CD4-positive, CD25-positive, alpha-beta regulatory T cell (primary cell): ENCODE measurements at places on chromosomes 12 and 14. TPM values are rescaled to one million over a fixed set of nuclear protein-coding genes. Genes with fewer than 3 reads are reported as not detected.
A peak's percentile ranks its signal among the peaks of the same experiment; 100 is the strongest.

SLC17A8 gene
- not detected for total RNA-seq

PIP4K2C gene
- 35.8 TPM for total RNA-seq

TGM1 gene
- 4.0 TPM for total RNA-seq

TUBA1B gene
- total RNA-seq: 174 TPM

PDE3A gene
- 0.30 TPM for total RNA-seq

HOXC6 gene
- not detected for total RNA-seq

TRIM9 gene
- 0.12 TPM for total RNA-seq

SARNP gene
- 49.3 TPM for total RNA-seq

RDH12 gene
- total RNA-seq: not detected

LRTM2 gene
- total RNA-seq: not detected

RAB15 gene
- 6.5 TPM for total RNA-seq

SYNDIG1L gene
- not detected for total RNA-seq

MAGOHB gene
- 13.8 TPM for total RNA-seq

WBP11 gene
- 119 TPM for total RNA-seq

PTGR2 gene
- 1.1 TPM for total RNA-seq

IAPP gene
- not detected for total RNA-seq

EAPP gene
- total RNA-seq: 86.0 TPM

RASAL1 gene
- total RNA-seq: not detected

GRCh38 chr12:29104516-29104915, 44.6 kb upstream of the FAR2 start:
- peak; percentile 55 for DNase-seq

- DNase-seq: no peak
Observed at GRCh38 chr12:13082861-13083260, 20.6 kb downstream of the GSG1 start.

GRCh38 chr14:68506645-68507419, 286.0 kb downstream of the ZFP36L1 start:
- DNase-seq: peak; percentile 73

DNA sequence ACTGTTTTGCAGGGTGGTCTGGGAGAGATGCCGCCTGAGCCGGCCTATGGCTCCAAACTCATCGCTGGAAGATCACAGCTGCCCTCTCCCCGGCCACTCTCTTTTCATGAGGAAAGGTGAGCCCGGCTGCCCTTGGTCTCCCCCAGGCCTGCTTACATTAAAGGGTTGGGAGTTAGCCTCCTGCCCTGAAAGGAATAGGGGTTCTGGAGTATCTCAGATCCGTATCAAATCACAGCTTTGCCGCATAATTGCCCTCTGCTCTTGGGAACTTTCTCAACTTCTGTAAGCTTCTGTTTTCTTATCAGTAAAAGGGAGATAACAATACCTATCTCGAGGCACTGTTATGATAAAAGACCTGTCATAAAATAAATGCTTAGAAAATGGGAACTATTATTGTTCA, 17.6 kb downstream of the PHLDA1 start:
- no peak for DNase-seq

DNA sequence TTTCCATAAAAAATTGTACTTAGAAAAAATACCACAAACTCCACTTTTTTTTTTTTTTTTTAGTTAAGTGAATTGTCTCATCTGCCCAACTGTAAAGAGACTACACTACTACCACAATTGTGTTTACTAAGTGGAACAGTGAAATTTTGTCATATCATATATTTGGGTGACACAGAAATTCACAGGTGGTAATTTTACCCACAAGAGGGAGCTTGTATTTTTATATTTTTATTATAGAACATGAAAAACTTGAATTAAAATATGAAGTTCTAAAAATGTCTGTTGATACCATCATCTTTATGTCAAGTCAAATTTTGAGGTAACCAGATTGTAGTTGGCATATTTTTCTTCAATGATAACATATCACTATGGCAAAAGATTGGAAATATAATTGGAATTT, 329.4 kb upstream of the SOX5 start:
- no peak for DNase-seq

DNA sequence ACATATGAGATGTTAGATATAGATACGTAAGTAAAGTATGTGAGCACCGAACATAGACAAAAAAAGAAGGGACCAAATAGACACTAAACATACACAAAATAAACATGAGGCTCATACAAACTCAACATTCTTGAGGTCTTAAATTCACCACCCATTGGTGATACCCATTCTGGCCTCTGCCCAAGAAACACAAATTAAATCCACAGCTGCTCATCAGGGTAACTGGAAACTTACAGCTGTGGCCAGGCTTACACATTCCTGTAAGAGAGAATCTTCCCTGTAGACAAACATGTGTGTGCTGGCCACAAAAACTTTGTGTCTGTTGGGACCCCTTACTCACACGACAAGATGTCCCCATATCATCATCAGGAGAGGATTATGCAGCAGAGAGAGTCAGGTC, 22.4 kb downstream of the MAGOHB start:
- DNase-seq: no peak

GRCh38 chr12:58934528-58934927, 14.2 kb upstream of the LRIG3 start:
- no peak for DNase-seq

- DNase-seq: no peak
Observed at GRCh38 chr12:98639491-98639890, 5.1 kb downstream of the IKBIP start.

DNA sequence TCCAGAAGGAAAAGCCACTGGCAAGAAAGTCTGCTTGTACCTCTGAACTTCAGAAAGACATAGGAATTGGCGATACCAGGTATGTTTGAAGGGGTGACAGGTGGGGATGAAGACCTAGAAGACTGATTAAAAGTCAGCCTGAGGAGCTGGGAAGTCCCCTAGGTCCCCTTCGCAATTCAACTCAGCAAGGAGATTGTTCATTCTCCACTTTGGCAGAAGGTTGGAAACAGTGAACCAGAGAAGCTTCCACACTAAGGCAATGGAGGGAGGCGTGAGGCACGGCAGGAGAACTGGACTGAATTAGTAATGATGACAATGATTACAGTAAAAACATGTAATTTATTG, 240.3 kb upstream of the TMPO start:
- DNase-seq: no peak

GRCh38 chr12:130768120-130768519, 52.0 kb upstream of the RIMBP2 start:
- no peak for DNase-seq

GRCh38 chr12:96514328-96514727, 25.0 kb downstream of the CFAP54 start:
- DNase-seq: no peak

GRCh38 chr12:46743456-46743855, 82.3 kb downstream of the SLC38A4 start:
- no peak for DNase-seq

DNA sequence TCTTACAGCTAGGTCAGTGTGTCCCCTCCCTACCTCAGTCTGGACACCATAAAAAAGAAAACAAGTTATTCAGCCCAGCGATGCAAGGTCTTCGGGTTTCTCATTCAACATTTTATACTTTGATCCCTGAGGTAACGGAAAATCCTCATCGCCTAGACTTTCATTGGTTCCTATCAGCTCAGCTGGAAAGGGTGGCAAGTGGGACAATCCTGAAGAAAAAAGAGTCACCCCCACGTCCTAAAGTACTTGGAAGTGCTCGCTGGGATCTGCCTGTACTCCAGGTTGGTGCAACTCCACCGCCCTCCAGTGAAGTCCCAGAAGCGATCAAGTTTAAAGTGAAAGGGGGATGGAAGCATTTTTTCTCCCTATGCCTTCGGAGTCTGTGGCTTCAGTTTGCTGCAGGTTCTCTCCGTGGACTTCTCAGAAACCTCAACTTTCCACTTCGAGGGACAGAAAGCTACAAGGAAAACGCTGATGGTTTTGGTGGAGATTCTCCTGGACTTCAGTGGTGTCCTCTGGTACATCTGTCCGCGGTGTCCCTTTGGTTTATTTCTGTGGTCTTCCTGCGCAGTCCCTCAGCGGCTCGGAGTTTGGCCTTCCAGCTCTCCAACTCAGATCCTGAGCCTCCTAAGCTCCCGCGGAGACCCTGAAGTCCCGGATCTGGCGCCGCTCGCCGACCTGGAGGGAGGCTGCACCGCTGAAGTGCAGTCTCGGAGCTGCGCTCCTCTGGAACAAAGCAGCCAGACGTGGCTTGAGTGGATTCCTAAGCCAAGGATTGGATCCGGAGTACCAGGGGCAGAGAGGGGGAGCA, 1.8 kb upstream of the LRFN5 start:
- DNase-seq: no peak

DNA sequence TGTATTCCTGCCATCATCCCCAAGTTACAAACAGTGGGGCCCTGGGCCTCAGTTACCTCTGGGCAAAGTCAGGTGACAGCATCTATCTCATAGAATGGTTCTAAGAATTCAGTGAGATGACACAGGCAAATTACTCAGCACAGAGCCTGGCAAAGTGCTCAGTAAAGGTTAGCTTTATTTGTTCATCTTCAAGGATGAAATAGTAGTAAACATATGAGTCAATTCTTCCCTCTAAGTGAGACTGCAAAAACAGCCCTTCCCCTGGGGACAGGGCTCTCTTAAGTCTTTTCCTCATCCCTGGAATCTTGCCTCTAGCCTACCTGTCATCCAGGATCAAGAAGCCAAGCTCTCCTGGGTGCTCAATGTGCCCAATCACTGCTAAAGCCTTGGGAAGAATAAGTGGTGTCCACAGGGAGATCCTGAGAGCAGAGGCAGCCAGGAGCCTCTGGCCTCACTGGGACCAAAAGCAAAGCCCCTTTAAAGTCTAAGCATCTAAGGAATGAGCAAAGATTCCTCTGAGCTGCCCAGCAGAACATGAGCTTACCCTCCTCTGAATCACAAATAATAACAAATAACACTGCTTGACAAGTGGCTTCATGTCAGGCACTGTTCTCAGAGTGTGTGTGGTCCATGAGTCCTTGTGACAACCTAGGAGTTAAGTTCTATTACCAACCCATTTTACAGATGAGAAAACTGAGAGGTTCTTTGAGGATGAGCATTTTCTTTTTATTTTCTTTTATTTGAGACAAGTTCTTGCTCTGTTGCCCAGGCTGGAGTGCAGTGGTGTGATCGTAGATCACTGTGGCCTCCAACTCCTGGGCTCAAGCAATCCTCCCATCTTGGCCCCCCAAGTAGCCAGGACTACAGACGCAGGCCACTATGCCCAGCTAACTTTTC, 12.1 kb downstream of the NUAK1 start:
- DNase-seq: no peak

DNA sequence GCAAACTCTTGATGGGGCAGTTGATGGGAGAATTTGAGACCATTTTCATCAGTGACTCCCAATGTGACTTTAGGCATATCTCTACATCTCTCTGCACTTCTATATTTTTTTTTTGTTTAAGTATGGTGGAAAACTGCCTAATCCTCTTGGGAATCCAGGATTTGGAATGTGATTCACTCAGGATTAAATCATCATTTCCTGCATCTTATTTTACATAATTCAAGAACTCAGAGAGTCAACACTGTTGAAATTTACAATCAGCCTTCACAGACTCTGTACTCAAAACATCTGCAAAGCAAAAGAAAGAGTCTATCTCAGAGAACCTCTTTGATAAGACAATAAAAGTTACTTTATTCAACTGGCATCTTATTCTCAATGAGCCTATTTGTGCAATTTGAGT, 260.7 kb upstream of the NOS1 start:
- no peak for DNase-seq

- no peak for DNase-seq
Observed at GRCh38 chr14:93893661-93894261, 33.4 kb upstream of the FAM181A start.

DNA sequence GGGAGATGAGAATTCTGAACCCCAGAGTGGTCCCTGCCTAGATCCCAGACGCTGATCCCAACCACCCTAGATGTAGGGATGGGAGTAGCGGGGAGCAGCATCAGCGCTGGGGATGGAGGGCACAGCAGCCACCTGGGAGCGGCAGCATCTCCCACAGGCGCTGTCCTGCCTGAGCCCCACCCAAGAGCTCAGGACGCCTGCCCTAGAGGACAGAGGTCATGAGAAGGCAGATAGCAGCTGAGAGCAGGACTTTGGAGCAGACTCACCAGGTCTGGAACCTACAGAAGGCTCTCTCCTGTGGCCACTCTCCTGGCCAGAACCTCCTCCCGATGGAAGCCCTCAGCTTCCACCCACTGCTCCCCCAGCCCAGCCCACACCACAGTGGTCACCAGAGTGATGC, 7.2 kb downstream of the CCDC85C start:
- no peak for DNase-seq

GRCh38 chr14:100741966-100742365, 15.3 kb downstream of the DLK1 start:
- no peak for DNase-seq

GRCh38 chr12:331287-331686, 57.8 kb downstream of the KDM5A start:
- no peak for DNase-seq

DNA sequence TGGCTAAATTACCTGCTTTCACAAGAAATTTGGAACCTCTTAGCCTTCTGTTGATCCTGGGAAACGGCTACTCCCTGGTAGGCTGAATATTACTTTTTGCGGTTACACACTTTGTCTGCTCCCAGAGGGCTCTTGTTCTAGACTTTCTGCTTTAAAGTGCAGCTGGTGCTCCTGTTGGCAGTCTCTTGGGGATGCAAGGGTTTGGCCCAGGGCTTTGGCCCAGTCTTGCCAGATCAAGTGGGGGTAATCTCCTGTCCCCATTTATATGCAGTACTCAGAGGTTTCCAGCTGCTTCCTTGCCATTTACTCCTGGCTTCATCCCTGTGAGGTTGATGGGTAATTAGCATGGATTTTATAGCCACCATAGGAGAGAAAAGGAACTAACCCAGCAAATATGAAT, 558.2 kb upstream of the MIS18BP1 start:
- DNase-seq: no peak

DNA sequence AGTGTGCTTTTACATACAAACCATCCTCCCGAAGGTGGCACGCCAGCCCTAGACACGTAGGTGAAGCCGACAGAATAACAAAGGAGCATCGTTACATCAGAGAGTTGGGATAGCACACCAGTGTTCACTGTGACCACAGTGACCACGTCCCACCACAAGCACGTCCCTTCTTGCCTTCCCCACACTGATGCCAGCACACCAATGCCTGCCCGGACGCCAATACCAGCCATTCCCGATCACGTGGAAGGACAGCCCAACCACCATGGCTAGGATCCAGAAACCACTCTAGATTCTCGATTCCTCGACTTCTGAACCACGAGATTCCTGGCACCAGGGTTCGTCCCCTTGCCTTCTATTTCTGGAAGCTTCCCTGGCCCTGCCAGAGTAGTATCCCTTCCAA, 48.0 kb upstream of the GPR68 start:
- DNase-seq: no peak

- peak; percentile 36 for DNase-seq
Observed at GRCh38 chr12:117189725-117190209, 503 bp downstream of the FBXO21 start.

DNA sequence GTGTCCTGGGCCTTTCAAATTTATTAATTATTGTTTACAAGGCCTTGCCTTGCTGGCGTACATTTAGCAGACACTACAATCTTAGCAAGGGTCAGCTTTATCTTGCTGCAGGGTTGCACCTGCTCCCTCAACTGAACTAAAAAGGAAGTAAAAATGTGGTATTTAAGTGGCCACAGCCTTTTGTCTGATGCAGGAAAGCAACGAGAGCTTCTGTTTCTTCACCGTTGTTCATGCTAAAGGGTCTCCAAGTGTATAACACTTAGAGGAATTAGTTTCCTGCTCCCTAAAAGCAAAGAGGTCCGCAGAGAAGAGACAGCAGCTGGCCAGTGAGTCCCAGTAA, 62.8 kb upstream of the EGLN3 start:
- DNase-seq: no peak

- no peak for DNase-seq
Observed at GRCh38 chr14:49621114-49621881, 699 bp downstream of the MGAT2 start.
